ENCODE measurements at places on chromosomes 2 and 18.

GRCh38 chr2:238684362-238685326, 163.2 kb upstream of the TWIST2 start:
- DNase-seq = no peak

DNA sequence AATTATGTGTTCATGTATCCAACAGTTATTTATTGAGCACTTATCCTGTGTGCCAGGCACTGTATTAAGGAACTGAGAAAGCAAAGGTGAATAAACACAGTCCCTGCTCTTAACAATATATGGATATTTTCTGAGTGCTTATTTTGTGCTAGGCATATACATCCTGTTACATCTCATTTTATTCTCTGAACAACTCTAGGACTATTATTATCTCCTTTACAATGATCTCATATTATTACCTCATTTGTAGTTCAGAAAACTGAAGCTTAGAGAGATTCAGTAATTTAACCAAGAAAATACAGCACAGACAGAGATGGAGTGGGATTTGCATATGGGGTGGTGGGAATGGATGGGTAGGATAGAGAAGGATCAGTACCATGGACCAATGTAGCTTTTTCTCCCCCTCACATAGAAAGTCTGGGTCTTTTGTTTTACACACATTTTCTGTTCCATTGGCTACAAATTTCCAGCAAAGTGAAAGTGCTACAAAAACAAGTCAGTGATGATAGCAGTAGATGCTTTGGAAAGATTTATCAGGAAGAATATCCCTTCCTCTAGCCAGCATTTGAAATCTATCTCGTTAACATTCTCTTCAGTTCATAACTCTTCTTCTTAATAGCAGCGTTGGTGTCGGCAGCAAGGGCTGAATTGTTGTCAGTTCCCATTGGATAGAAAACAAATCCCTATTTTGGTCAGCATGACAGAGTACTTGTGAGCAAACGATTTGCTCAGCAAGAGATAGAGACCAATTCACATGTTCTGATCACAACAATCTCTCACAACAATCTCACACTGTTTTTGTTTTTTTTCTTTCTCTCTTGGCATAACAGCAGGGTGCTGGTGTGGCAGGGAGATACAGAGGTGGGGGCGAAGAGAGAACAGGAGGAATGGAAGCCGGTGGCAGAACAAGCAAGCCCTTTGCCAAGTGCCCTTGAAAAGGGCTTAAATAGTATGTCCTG, 102.2 kb upstream of the KCTD1 start:
- no peak for DNase-seq

- no peak for DNase-seq
Observed at GRCh38 chr2:55519938-55520885, 694 bp downstream of the CFAP36 start.

DNA sequence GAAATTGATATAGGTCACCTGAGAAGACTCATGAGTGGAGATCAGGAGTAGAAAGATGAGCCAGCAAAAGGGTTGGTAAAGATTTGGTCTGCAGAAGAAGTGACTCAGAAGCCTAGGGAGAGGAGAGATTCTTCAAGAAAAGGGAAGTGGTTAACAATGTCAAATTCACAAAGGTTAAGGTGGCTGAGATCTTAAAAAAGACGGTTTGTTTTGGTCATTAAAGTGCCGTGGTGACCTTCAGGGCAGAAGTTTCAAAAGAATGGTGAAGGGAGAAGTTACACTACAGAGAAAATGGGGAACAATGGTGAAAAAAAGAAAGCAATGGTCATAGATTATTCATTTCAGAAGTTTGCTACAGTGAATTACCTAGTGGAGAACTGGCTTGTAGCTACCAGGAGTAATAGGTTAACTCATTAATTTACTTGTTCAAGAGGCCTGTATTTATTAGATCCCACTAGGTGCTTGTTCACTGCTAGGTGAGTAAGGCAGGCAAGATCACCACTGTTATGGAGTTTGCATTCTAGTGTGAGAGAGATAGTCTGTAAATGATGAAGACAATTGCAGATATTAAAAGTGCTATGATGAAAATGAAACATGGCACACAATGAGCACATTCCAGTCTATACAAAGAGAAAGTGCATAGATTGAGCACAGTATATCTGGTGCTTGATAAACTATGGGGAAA, 43.0 kb downstream of the FBXO48 start:
- DNase-seq = no peak

DNA sequence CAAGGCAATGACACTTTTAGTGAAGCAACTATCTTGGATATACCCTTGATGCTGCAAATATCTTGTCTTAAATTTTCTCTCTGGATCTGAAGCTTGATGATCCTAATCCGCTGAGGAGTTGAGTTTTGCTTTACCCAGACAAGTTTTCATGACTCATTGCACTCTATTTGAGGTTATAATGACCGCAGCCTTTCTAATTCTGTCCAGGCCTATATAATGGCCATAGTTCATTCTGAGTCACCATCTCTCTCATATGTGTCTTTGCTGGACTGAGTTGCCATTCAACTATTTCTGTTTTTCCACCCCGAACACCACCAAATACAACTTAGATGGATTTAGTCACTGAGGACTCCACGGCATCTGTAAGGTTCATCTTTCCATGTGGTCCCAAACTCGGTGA, 802.1 kb upstream of the FAM98A start:
- DNase-seq = no peak

DNA sequence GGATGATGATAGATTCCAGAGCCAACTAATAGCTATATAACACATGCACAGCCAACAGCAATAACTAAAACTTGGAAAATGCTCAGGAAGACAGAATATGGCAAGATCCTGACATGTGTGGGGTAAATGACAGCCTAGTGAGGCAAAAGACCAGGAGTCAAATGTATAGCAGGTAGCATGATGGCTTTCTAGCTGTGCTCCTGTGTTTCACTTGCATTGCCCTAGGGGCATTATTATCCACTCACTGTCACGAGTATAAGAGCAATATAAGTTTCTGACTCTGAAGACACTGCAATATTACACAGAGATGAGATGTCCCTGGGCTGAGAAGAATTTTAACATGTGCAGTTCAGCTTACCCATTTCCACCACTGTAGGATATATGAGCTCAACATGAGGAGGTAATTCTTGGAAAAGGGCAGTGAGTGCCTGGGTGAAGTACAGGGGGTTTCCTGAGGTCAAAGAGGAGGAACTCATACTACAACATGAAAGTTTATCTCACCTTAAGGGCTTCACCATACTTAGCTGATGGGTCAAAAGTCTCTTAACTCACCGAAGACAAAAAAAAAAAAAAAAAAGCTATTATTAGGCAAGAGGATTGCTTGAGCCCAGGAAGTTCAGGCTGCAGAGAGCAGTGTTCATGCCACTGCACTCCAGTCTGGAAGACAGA, 1385.6 kb upstream of the SLC39A10 start:
- no peak for DNase-seq

- no peak for DNase-seq
Observed at GRCh38 chr2:224807153-224807964, 91.2 kb upstream of the CCDC195 start.

GRCh38 chr2:85523062-85523902, 15.7 kb upstream of the MAT2A start:
- DNase-seq = no peak

- DNase-seq = no peak
Observed at GRCh38 chr2:58479535-58480140, 238.5 kb upstream of the FANCL start.

DNA sequence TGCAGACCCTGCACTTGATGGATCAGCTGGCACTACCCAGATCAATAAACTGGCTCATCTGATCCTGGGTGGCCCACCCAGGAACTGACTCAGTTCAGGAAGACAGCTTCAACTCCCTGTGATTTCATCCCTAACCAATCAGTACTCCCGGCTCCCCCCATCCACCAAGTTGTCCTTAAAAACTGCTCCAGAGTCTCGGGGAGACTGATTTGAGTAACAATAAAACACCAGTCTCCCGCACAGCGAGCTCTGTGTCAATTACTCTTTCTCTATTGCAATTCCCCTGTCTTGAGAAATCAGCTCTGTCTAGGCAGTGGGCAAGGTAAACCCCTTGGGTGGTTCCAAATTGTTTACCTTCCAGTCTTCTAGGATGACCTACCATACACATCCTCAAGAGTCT, 263.3 kb upstream of the STON1 start:
- no peak for DNase-seq

DNA sequence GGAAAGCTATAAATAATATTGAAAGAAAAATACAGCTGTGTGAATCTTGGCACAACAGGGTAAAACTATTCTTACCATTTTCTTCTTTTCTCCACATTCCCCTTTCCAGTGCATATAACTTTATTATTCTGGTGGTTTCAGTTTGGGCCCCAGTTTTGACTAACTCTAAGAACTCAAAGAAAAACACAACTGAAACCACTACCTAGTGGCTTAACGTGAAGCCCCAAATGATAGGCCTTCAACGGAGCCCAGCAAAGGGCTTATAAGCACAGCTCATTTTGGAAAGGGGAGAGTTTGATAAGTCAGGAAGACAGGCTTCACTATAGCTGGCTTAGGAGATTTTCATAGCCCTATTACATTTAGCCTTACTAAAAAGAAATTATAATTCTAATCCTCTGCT, 62.4 kb downstream of the PPP1R1C start:
- no peak for DNase-seq

- no peak for DNase-seq
Observed at GRCh38 chr2:220586980-220587530, 959.6 kb downstream of the SLC4A3 start.

DNA sequence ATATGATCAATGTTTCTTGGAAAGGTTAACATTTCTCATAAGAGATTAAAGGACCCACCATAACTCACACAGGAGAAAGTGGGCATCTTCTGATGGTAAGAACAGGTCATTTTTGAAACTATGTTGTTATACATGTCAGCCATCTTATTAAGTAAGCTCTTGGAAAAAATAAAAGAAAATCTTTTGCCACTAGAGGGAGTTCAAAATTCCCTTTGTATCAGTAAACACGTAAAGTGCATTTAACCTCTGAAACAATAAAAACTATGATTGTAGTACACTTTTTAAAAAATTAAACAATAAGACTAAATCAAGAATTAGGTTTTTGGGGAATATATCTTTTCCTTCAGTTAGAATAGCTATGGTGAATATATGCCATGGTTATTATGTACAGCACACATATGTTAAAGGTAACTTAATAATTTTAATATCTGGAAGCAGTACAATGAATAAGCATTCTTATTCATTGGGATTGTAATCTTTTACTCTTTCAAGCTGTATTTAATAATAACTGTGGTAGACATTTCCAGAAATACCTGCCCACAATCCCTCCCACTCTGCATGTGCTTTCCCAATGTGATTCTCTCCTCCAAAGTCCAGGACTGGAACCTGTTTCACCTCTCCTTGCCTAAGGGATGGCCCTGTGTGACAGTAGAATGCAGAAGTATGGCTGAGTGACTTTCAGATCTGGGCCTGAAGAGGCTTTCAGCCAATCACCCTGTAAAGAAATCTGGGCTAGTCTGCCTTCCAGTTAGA, 64.2 kb downstream of the RBMS1 start:
- no peak for DNase-seq

- no peak for DNase-seq
Observed at GRCh38 chr2:46045888-46046287, 251.3 kb upstream of the EPAS1 start.

DNA sequence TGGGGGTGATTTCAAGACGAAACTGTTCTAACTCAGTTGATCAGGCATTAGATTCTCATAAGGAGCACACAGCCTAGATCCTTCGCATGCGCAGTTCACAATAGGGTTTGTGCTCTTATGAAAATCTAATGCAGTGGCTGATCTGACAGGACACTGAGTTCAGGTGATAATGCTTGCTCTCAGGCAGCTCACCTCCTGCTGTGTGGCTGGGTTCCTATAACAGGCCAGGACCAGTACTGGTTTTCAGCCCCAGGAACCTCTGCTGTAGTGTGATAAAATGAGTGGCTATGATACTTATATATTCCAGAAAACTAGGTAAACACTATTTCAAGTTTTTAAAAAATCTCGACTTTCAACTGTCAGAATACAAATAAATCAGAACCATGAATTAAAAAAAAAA, 271.4 kb downstream of the GALNT13 start:
- no peak for DNase-seq

GRCh38 chr18:50427896-50428295, 53.0 kb downstream of the SKA1 start:
- no peak for DNase-seq
